Left kidney (tissue), 8 donors: ENCODE measurements at places on chromosomes 5 and 9. TPM values are rescaled to one million over a fixed set of nuclear protein-coding genes. Genes with fewer than 3 reads are reported as not detected.

CTXN3 gene
- polyA plus RNA-seq = not detected

DNA sequence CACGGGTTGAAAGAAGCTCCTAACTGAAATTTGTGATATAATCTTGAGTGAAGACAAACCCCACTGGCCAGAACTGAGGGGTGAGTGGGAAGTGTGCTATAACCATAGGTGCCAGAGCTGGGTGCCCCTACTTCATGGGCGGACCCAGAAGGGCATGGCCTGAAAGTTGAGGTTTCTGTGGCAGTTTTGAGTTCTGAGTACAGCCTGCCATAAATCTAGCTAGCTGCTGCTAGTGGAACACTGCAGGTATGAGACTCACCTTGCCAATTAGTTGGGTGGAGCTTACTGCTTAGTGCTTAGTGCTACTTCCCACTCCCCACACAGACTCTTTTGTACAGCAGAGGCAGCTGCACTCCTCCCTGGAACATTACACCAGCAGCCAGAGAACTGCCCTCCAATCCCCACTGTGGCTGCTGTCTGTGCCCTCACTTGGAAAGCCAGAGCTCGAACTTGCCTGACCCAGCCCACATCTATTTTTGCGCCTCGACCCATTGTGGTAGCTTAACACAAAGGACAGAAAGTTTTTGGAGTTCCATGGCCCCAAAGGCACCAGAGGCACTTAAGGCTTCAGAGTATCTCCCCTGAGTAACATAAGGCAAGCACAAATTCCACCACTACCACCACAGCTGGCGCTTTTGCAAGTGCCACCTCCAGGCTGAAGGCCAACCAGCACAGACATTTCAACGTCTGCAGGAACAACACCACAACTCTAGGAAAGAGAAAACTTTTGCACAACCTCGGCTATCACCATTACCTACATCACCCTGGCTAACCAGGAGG is 27.1 kb upstream of the PTGER4 start:
- DNase-seq = no peak

DNA sequence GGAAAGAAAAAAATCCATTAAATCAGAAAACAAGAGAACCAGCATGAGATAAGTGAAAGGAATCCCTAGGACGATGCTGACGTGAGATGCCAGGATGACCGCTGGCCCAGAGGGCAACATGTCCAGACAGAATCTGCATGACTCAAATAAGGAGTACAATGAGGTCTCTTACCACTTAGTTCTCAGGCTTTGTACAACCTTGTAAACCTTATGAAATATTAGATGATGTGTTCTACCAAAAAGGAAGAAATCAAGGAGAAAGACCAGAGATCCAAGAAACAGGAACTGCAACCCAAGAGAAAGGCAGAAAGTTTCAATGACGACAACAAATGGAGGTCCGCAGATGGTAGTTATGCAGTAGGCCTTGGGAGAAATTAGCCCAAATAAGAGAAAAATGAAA is 2.8 kb upstream of the GPR150 start:
- no peak for DNase-seq

RANBP3L gene
- 8.0 TPM for polyA plus RNA-seq

FAM81B gene
- polyA plus RNA-seq = 3.8 TPM

- no peak for DNase-seq
Observed at GRCh38 chr9:76620996-76621395, 143.2 kb upstream of the PCA3 start.

DNA sequence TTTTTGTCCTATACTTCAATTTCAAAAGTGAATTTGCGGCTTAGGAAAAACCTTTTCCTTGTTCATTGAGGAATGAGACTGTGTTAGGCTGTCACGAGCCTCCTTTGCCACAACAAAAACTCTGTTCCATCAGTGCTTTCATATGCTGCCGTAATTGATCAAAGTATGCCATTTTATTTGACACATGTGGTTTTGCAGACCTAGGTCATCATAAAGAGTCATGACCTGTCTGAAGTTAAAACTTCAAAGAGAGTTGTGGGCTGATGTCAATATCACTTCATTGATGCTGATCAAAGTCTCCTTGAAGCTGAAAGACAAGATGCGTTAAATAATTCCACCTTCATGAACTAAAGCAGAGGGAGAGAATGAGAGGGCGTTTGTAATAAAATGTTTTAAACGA is 55.5 kb downstream of the SYK start:
- DNase-seq = no peak

GRCh38 chr9:69130456-69131441 is 43.3 kb upstream of the TJP2 start:
- DNase-seq = no peak

TIMD4 gene
- polyA plus RNA-seq = 0.68 TPM

DNA sequence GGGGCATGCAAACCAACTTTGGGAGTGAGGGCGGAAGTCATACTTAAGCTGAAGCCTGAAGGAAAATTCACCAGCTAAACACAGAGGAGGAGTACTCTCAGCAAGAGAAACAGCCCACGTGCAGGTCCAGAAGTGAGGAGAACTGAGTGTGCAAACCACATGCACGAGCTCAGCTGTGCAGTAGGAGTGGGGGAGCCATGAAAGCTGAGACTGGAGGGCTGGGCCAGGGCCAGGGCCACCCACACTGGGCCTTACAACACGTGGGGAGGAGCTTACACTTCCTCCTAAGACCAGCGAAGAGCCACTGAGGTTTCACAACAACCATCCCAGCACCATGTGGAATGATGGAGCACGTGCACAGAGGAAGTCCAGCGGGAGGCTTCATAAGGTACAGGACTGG is 9.3 kb upstream of the WWC1 start:
- DNase-seq = no peak

- DNase-seq = no peak
Observed at GRCh38 chr9:14306672-14307660, 7.0 kb downstream of the NFIB start.

CEL gene
- 4.7 TPM for polyA plus RNA-seq

INSL6 gene
- polyA plus RNA-seq = 0.60 TPM

EQTN gene
- polyA plus RNA-seq = 0.43 TPM

DNA sequence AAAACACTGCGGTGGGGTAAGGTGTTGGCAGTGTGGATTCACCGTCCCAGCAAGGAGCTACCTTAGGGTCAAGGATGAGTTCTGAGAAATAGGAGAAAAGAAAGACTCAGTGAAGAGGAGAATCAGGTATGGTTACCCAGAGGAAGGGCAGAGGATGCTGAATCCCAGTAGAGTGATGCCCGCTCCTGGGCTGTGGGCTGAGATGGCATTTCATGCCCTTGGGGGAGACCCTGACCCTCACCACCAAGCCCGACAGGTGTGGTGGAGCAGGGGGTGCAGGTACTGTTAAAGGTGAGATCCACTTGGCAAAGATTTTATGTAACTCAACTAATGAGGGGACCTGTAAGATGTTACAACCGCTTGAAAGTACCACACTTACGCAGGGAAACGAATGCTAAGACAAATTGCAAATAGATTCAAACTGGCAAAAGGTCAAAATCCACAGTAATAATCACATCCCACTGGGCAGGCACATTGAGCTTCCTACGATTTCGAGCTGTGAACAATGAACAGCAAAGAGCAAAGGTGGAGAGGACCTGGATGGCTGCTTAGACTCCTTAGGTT is 2.1 kb downstream of the RNU6ATAC start:
- DNase-seq = no peak

FCN2 gene
- 0.48 TPM for polyA plus RNA-seq

DNA sequence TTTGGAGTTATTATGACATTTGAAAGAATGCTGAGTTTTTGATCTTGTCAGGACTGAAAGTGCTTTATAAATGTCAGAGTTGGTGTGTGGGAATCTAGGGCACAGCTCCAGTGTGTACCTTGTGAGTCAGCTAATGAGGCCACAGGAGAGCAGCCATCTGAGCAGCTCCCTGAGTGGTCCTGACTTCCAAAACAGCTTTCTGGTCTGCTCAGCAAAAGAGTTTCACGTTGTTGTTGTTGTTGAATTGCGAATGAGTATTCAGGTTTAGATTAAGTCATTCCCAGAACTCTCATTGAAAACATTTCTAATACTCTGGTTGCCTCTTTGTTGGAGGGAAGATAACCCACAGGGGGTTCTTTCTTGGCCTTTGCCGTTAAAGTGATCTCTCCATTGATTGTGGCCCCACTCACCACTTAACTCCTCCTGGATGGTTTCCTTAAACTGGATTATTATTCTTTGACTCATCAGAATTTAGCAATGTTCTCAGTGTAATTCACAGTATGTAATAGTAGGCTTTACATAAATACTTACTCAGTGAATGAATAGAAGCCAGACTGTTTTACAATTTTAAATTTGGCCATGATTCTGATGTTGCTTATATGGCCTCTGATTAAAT is 125.1 kb upstream of the SGCD start:
- no peak for DNase-seq

- no peak for DNase-seq
Observed at GRCh38 chr5:90015584-90016018, 394.0 kb downstream of the CETN3 start.

DNA sequence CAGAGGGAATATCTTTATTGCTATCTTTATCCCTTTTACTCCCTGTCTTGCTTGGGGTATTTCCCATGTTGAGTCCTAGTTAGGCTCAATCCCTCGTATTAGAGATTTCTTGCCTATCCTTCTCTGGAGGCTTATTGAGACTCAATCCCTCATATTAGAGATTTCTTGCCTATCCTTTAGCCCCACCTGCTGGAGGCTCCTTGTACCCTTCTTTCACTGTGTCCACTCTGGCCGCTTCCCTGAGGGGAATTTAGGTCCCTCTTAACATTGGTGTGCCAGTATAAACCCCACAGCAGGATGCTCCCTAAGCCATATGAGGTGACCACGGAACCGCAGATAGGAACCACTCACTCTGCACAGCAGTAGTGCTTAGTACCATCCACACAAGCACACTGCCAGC is 110.7 kb upstream of the MAMDC2 start:
- DNase-seq = no peak

SIMC1 gene
- polyA plus RNA-seq = 20.5 TPM

DNA sequence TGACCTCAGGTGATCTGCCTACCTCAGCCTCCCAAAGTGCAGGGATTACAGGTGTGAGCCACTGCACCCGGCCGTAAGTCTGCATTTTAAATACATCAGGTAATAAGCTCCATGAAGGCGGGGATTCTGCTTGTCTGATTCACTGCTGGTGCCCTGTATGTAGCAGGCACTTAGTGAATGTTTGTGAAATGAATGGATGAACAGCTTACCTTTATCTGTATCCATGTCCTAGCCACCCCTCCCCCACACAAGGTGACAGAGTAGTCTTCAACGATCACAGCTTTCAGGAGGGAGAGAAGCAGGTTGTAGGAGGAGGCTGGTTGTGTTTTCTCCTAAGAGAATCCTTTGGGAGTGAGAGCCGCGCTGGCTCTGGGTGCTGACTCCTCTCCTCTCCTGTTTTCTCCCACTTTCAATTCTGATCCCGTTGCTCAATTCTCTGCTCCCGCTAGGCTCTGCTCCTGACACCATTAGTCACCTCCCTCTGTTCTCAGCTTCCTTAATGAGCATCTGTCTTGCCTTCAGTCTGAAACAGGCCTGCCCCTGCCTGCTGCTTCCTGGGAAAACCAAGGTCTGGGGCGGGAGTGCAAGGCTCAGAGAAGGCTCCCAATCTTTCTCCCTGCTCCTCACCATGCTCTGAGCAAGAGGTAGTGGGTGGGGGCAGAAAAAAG is 88.8 kb upstream of the CTNNA1 start:
- no peak for DNase-seq

DNA sequence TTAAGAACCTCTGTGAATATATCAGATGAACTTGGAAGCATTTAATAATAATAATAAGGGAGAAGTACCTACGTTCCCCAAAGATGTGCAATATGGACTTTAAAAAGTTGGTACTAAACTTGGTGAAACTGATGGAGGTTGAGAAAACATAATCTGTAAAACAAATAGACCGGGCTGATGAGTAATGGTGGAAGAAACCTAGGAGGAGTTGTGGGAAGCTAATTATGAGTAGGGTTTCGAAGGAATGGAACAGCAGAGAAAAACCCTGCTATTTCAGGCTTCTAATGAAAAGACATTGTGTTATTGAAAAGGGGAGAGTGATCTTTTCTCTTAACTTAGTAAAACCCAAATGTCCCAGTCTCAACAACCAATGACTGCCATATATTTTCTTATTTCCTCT is 229.3 kb downstream of the PCSK1 start:
- no peak for DNase-seq

GRCh38 chr5:73719632-73720031 is 93.6 kb downstream of the ARHGEF28 start:
- no peak for DNase-seq

ANKRD18A gene
- 5.3 TPM for polyA plus RNA-seq

TAF11L10 gene
- not detected for polyA plus RNA-seq

- no peak for DNase-seq
Observed at GRCh38 chr9:132426639-132427414, 16.8 kb downstream of the CFAP77 start.

- DNase-seq = no peak
Observed at GRCh38 chr5:158139161-158139560, 280.2 kb upstream of the CLINT1 start.

DNA sequence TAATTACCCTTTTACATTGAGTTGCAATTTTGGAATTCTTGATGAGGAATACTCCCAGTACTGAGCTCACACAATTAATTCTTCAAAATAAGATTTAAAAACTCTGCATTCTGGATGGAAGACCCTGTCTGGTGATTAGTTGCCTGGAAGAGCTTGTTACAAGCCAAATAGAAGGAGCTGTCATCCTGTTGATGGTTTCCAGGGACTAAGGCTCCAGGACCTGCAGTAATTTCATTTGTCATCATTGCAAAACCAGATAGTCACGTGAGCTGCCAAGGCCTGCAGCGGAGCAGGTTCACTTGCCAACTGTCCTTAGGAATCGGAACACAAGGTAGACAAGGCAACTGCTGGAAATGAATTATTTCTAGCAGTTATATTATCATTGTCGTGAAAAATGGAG is 597.7 kb downstream of the CCDC171 start:
- no peak for DNase-seq

PCDHGA12 gene
- 1.5 TPM for polyA plus RNA-seq

MYO10 gene
- polyA plus RNA-seq = 43.8 TPM

- no peak for DNase-seq
Observed at GRCh38 chr5:107272509-107272908, 398.2 kb downstream of the EFNA5 start.

NOXA1 gene
- polyA plus RNA-seq = 6.7 TPM

TAS2R1 gene
- polyA plus RNA-seq = 0.42 TPM

CDKN2A gene
- polyA plus RNA-seq = 0.35 TPM

DNA sequence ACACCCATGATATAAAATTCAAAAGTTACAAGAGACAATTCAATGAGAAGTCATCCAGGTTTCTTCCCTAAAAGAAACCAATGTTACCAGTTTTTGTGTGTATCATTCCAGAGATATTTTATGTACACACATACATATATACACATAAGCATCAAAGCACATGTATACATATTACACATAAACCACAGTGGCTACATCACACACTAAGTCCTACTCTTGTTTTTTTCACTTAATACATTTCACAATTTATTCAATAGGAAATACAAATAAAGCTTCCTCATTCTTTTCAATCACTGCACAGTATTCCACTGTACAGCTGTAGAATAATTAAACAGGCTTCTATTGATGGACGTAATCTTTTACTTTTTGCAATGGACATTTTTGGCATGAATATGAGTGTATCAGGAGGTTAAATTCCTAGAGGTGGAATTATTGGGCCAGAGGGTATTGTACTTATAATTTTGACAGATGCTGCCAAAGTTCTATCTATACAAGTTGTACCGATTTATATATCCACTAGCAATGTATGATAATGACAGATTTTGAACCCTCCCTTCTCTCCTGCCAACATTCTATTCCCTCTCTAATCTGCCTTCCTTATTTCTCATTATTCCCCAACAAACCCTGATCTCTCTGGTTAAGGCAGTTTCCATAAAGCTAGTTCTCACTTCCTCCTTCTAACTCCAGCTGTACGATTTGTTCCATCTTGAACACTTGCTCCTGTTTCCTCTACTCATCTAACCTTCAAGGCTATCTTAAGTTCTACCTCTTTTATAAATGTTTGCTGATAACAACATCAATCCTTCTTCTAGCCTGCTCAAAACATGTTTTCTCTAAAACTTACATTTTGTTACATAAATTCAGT is 35.2 kb downstream of the MRPS27 start:
- DNase-seq = no peak
